Stimulated activated CD4-positive, alpha-beta T cell treated with anti-CD3 and anti-CD28 coated beads, Interleukin-1b, Interleukin-23, amount 100 ng/mL, for 1 hour (primary cell): ENCODE measurements at places on chromosomes 6 and 20.

- no peak for DNase-seq
Measured at GRCh38 chr6:168865-169455, 123.3 kb upstream of the DUSP22 start.

DNA sequence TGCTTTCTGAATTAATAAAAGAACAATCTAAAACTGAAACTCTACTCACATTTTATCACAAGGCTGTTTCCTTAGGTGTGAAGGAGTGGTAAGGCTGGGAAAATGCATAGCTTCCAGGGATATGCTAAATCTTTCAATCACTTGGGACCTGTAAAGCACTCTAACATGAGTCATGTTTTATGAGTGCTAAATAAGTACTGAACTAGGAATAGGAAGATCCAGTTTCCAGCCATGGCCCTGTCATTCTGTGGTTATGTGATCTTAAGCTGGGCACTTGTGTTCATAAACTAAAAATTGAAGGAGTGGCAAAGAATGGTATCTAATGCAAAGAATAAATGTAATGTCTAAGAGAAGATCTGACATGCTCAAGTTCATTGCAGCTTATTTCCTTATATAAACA is 6.1 kb upstream of the TMEM200A start:
- DNase-seq, result no peak

- DNase-seq, result no peak
Measured at GRCh38 chr6:118269659-118270058, 278.4 kb upstream of the PLN start.

DNA sequence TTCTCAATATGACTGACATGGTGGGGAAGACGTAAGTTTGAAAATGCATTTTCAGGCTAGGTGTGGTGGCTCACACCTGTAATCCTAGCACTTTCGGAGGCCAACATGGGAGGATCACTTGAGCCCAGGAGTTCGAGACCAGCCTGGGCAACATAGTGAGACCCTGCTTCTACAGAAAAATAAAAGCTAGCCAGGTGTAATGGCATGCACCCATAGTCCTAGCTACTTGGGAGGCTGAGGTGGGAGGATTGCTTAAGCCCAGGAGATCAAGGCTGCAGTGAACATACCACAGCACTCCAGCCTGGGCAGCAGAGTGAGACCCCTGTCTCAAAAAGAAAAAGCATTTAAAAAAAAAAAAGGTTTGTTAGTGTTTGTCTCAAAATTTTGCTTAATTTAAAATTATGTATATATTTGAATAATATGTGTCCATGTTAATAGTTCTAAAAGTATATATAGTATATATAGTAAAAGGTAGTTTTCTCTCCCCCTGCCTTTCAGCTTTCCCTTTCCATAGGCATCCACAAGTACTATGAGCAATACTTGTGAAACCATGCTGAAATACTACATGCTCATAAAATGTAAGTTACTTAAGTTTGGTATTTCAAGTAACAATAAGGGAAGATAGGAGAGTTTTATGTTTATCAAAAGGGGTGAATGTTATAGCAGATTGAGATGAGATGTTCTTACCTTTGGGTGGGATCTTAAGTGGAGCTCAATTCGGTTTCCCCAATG is 15.1 kb downstream of the PTPRA start:
- no peak for DNase-seq

DNA sequence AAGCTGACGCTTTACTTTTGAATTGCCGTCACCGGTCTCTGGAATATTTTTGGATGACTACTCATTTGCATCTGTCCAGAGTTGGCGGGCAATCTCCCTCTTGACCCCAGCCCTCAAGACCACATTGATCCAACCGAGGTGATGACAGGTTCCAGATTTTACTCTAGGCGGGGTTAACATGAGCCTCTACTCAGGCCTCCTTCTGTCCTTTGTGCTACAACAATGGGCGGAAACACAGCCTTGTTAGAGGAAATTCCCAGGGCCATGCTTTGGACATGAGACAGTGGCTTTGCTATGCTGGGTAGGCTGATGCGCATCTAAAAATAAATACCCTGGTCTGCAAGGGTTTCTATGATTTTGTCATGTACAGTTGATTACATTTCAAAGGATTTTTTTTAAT is 27.0 kb upstream of the ADGRF5 start:
- no peak for DNase-seq

- no peak for DNase-seq
Measured at GRCh38 chr20:10467681-10468339, 32.7 kb downstream of the SLX4IP start.

- DNase-seq, result no peak
Measured at GRCh38 chr6:10175362-10175761, 239.5 kb downstream of the TFAP2A start.

GRCh38 chr20:57663681-57664451 is 43.6 kb upstream of the ZBP1 start:
- no peak for DNase-seq

DNA sequence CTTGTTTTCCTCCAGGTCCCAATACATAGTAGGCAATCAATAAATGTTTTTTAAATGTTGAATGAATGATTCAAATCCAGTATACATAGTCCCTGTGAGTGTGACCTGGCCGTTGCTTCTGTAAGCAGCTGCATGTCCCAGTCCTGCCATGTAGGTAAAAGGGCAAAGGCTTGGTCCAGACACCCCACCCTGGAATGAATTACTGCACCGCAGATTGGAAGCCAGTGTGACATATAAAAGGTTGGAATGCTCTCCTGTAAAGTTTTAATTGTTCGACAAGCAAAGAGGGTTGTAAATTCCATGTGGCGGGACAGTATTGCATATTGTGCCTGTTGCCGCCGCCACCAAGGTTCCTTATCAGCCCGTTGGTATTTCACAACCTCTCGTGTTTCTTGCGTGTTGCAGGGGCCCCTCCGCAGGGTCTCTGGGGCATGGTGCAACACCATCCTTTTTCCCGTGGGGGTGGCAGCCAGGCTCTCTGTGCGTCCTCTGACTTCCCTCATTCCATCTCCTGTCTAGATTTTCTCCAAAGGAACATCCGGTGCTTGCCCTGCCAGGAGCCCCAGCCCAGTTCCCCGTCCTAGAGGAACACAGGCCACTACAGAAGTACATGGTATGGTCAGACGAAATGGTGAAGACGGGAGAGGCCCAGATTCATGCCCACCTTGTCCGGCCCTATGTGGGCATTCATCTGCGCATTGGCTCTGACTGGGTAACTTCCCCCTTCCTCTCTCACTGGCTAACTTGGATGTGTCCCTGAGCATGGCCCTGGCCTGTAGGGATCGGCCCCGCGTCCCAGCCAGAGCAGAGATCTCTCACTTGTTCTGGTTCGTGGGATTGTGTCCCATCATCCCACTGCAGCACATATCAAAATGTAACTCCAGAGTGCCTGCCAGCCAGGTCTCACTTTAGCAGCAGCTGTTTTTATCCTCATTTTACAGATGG is 20.3 kb downstream of the POFUT1 start:
- DNase-seq, result no peak

- DNase-seq, result no peak
Measured at GRCh38 chr6:138818496-138819194, 22.8 kb downstream of the ECT2L start.

- DNase-seq, result no peak
Measured at GRCh38 chr20:59580146-59580946, 24.0 kb upstream of the PHACTR3 start.

GRCh38 chr6:137656735-137657134 is 162.5 kb upstream of the OLIG3 start:
- DNase-seq, result no peak

DNA sequence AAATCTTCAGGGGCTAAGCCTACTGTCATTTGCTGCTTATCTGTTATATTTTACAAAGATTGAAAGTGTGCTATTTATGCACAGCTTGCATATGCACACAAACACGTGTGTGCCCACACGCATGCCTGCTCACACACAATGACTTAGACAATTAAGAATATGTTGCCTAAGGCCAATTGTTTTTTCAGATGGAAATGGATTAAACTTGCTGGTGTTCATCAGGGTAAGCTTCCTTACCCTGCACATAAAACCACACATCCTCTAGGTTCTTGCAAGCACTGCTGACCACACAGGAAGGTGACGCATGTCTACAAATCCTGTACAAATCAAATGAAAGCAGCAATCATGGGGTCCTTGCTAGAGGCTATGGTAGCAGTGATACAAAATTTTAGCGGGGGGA is 58.4 kb downstream of the GJA10 start:
- peak; percentile 10 for DNase-seq

DNA sequence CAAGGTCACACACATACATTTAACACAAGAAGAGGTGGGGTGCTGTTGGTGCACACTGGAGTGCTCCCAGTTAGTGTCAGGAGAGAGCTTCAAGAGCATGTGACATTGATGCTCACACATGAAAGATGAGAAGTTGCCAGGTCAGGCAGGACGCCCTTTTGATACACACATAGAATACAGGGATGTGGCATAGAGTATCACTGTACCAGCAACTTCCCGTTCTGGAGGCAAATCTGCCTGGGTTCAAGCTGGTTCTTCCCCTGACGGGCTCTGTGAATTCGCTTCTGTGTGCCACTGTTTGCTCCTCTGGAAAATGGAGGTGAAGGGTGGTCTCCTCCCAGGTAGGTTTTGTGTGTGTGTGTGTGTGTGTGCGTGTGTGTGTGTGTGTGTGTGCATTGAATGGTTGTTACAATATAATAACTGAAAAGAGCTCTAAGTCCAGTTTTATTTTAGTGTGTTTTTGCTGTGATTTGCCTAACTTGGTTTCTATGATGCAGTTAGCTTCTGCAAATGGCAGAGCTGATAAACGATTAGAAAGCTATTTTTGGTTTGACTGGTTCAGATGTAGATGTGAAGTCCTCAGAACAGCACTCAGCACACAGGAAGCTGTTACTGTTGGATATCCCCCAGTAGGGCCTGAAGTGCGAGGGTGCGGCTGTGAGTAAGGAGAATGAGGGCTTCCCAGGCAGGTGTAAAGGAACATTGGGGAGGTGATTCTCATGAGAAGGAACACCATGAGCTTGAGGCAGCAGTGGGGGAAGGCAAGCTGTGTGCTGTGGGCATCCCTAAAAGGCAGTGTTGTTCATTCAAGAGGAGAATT is 53.4 kb downstream of the HIVEP1 start:
- DNase-seq, result no peak

GRCh38 chr20:19840111-19840710 is 82.2 kb downstream of the RIN2 start:
- DNase-seq, result no peak

DNA sequence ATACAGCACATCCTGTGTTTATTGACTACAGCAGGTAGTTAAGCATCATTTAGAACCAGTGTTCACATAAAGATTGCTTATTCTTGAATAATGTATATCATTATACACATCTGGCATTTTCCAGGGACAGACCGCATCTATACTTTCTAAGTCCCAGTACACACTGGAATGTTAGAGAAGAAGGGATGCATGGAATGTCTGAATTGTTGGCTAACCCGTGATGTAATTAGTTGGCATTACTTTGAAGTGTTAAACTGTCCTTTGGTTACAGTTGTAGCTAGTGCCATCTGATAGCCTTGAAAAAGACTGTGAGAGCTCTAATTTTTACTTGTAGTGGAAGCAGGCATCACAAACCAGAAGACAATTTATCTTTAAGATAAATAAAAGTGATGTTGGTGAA is 29.8 kb upstream of the MCHR2 start:
- no peak for DNase-seq

DNA sequence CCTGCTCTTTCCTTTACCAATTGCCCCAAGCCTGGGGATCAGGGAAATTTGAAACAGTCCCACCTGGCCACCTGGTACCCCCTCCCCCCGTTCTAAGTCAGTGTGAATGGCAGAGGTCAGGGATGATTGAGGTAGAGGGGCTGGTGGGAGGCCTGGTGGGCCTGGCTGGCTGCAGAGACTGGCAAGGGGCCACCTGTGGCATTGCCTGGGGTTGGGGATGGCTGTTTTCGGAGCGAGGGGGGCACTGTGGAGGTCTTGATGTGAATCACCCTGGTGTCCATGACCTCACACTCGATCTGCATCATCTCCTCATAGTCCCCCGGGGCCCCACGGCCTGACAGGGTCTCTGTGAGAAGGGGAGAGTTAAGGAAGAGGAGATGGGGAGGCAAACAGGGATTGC is 6.5 kb upstream of the TNXB start:
- DNase-seq, result no peak

DNA sequence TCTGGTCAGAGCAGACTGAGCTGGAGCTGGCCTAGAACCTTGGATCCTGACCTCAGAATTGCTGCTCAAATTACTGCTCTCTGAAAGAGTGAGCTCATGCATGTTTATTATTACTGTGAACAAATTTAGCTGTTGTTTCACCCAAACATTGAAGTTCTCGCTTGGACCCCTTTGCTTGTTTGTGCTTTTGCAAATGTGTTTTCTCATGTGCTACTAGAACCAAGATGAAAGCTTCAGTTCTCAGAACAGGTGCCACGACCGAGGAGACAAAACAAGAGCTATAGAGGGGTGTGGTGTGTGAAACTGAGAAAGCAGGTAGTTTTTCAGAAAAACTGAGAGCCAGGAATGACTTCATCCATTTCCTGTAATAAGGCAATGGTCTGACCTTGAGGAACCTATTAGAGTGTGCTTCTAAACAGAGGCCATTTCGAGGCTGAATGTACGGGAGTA is 50.0 kb upstream of the ESR1 start:
- DNase-seq, result no peak
